ENCODE measurements at places on chromosomes 1 and 21. TPM values are rescaled to one million over a fixed set of nuclear protein-coding genes. Genes with fewer than 3 reads are reported as not detected.

Gene CHD1L
- 39.8 TPM for total RNA-seq

Gene VWA5B1
- not detected for total RNA-seq

Gene KLHDC7A
- total RNA-seq: 0.17 TPM

Gene TRIM62
- 10.8 TPM for total RNA-seq

Gene CSMD2
- 11.1 TPM for total RNA-seq

Gene PPFIA4
- total RNA-seq: 11.0 TPM

Gene ROR1
- total RNA-seq: 38.3 TPM

Gene FMO5
- 1.3 TPM for total RNA-seq

Gene WNT4
- 0.91 TPM for total RNA-seq

Gene KRTAP10-7
- not detected for total RNA-seq

Gene GCSAML
- 0.14 TPM for total RNA-seq

Gene FLG2
- not detected for total RNA-seq

Gene S1PR1
- 10.6 TPM for total RNA-seq

Gene KCNK1
- total RNA-seq: 5.7 TPM

Gene CCSAP
- total RNA-seq: 8.0 TPM

Gene LCE2C
- not detected for total RNA-seq

Gene CLCNKA
- 0.16 TPM for total RNA-seq
